ENCODE measurements at places on chromosomes 4 and X. TPM values are rescaled to one million over a fixed set of nuclear protein-coding genes. Genes with fewer than 3 reads are reported as not detected.

USP51 gene
- total RNA-seq = 1.2 TPM

PCDH18 gene
- 47.0 TPM for total RNA-seq

KCNIP4 gene
- under 0.01 TPM for total RNA-seq

NEUROG2 gene
- not detected for total RNA-seq

DOCK11 gene
- 26.2 TPM for total RNA-seq

PABPC4L gene
- 0.38 TPM for total RNA-seq

GLRA2 gene
- not detected for total RNA-seq

GPM6B gene
- total RNA-seq = 5.4 TPM

ACSL4 gene
- 196 TPM for total RNA-seq

MMRN1 gene
- 3.8 TPM for total RNA-seq

SPATA18 gene
- 17.2 TPM for total RNA-seq

ADAMTS3 gene
- total RNA-seq = 5.4 TPM

TMPRSS11B gene
- total RNA-seq = not detected

BCLAF3 gene
- total RNA-seq = 6.8 TPM

CSAG3 gene
- not detected for total RNA-seq

GYG2 gene
- 2.7 TPM for total RNA-seq

CT55 gene
- total RNA-seq = not detected

Data from regular cardiac myocyte (primary cell).